Subcutaneous preadipocyte (primary cell): ENCODE measurements at places on chromosomes 12 and 14. TPM values are rescaled to one million over a fixed set of nuclear protein-coding genes. Genes with fewer than 3 reads are reported as not detected.

Gene CACNA2D4
- 0.20 and 1.8 TPM in 2 replicates for total RNA-seq

Gene GPR65
- total RNA-seq: under 0.01 TPM in 1 of 2 replicates, not detected in the other

Gene BAZ1A
- total RNA-seq: 23.1 and 44.4 TPM in 2 replicates

Gene SETD1B
- 3.7 and 4.7 TPM in 2 replicates for total RNA-seq

Gene OAS2
- total RNA-seq: 6.2 and 7.0 TPM in 2 replicates

Gene SERPINA1
- 0.39 TPM in 1 of 2 replicates, not detected in the other for total RNA-seq

Gene CNTN1
- total RNA-seq: 0.39 and 1.1 TPM in 2 replicates

Gene RND1
- total RNA-seq: under 0.01 TPM in 2 replicates

Gene NPFF
- not detected in 2 replicates for total RNA-seq

Gene TSHR
- not detected in 2 replicates for total RNA-seq

Gene KRT85
- not detected in 2 replicates for total RNA-seq

Gene RNF212B
- not detected in 2 replicates for total RNA-seq

Gene TMPRSS12
- total RNA-seq: not detected in 2 replicates

Gene KRT86
- total RNA-seq: not detected in 2 replicates

Gene PDE3A
- 0.39 and 1.5 TPM in 2 replicates for total RNA-seq

Gene CFAP251
- 1.8 and 2.6 TPM in 2 replicates for total RNA-seq
